ENCODE measurements at places on chromosomes 6 and 20.

GRCh38 chr20:40506537-40506939, 182.5 kb downstream of the MAFB start:
- no peak for DNase-seq

DNA sequence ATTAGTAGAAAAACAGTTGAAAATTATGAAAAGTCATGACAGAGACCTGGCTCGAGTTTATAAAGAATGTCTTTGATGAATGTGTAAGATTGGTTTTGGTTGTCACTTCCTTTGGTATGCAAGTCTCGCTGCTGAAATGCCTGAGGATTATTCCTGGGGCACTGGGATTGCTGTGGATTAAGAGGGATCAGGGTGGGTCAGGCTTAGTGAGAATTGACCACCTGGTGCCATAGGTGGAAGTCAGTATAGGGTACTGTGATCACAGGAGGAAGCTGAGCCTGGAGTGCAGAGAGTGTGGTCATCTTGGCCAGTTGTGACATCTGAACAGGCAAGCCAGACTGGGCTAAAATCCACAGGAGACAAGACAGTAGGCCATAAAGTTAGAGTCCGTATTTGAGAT, 34.9 kb downstream of the CEP43 start:
- peak; percentile 49 for DNase-seq

DNA sequence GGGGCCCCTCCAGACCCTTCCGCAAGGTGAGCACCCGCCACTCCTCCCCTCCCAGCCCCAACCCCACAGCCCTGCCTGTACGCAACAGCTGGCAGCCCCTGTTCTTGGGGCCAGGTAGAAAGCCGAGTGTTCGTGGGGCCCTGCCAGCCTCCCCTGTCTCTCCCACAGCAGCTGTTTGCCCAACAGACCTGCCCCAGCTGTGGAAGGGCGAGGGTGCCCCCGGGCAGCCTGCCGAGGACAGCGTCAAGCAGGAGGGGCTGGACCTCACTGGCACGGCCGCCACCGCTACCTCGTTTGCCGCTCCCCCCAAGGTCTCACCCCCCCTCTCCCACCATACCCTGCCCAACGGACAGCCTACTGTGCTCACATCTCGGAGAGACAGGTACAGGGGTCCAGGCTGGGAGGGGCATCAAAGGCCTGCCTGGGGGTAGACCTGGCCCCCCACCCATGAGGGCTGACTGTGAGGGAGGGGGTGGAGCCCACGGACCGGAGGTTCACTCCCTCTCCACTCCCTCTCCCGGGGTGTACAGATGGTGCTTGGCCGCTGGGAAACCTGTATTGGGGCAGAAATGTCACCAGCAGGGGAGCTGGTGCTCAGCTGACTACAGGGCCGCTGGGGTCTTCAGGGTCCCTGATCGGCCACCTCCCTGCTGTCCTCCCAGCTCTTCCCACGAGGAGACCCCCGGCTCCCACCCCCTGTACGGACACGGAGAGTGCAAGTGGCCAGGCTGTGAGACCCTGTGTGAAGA, 41.1 kb downstream of the FOXP4 start:
- DNase-seq = no peak

DNA sequence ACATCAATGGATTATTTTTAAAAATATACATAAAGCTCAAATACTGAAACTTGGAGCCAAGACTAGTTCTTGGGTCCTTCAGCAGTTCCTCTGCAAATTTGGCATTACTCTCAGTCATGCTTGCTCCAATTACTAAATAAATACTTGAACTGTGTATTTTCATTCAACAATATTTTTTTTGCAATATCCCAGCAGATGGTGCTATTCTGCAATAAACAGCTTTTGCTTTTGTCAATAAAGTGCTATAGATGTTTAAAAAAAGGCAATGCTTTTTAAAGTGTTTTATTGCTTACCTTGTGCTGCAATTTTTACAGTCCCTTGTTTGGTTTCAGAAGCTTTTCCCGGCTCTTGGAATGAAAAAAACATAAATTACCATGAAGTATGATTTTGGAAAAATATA, 243.4 kb downstream of the TRDN start:
- DNase-seq = no peak

DNA sequence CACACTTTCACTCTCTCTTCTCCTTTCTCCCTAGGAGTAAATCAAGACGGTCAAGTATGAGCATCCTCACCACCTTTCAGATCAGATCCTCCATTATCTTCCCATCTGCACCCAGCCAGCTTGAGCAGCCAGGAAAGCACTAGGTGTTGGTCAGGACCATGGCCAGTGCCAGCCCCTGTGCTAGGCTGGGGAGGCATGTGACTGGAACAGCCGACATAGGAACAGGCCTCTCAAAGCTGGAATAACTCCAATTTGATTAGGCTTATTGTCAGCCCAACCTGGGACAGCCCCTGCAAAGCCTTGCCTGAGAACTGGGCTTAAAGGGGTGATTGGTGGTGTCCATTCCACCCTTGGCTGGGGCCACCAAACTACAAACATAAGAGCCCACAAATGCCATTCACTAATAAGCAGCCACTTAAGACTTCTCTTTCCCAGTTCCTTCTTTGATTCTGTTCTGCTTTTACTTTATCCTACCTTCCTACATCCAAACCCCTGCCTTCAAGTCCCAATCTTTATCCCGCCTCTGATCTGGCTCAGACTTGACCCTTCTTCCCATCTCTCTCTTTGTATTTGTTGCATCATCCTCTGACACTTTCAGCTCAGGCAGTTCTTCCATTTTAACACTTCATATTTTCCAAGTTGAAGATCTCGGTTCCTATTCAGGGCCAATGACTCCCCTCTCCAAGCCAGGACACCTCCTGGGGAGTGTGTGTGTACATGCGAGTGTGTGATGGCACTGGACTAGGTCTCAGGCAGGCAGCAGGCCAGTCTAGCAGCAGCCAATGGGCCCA, 4.5 kb upstream of the TREM2 start:
- peak; percentile 11 for DNase-seq

GRCh38 chr6:164114651-164115050, 700.1 kb downstream of the QKI start:
- DNase-seq = no peak

- no peak for DNase-seq
These were observed 298.6 kb downstream of the C6orf118 start for GRCh38 chr6:165010556-165011535.

GRCh38 chr20:54079652-54080051, 9.3 kb upstream of the BCAS1 start:
- no peak for DNase-seq

DNA sequence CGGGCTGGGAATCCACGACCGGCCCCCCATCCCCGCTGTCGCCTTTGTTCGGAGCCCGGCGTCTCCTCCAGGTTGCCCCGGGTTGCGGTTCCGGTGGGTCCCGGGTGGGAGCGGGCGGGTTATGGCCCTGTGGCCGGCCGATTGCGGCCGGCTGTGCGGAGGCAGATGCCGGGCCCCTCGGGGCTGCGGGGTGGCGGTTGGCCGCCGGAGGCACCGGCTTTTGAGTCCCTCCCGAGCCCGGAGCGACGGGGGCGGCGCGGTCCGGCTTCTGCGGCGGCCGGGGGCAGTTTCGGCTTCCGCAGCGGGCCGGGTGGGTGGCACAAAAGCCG, 431 bp downstream of the LOC128125822 start:
- DNase-seq = peak; percentile 50

DNA sequence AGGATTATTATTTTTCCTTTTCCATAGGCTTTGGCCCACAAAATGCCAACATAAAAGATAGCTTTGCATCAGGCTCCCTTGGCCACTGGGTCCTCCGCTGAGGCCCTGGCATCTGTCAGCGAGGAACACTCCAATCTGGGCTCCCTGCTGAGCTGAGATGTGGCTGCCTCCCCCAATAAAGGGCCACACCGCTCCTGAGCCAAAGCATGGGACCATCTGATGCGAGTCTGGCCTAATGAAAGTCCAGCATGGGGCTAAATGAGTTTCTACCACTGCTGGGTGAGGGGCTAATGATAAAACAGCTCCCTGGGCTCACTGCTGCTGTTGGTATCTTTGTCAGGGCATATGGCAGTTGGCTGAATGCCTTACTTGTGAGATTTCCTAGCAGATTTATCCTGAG, 817.5 kb upstream of the SLC35B3 start:
- DNase-seq = no peak

GRCh38 chr20:51221791-51222408, 199.0 kb upstream of the KCNG1 start:
- DNase-seq = no peak

DNA sequence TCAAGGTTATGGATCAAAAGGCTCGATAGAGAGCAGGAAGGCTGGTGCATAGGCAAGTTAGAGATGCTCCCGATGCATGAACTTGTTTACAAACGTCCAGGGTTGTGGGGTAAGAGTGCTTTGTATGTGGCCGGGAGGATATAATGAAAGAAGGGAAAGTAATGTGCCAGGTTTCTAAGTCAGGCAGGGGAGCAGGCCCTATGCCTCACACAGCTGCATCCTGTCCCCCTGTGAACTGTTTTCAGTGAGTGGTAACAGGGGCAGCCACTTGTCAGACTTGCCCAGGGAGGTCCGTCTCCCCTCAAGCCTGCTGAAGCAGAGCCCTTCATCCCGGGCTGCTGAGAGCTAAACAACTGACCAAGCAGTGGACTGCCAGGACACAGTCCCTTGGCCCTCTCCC, 19.4 kb downstream of the KCNK5 start:
- DNase-seq = no peak

GRCh38 chr20:48953653-48954052, 32.1 kb downstream of the ARFGEF2 start:
- no peak for DNase-seq

- no peak for DNase-seq
These were observed 35.3 kb downstream of the FKBP1C start for GRCh38 chr6:63246581-63246980.

DNA sequence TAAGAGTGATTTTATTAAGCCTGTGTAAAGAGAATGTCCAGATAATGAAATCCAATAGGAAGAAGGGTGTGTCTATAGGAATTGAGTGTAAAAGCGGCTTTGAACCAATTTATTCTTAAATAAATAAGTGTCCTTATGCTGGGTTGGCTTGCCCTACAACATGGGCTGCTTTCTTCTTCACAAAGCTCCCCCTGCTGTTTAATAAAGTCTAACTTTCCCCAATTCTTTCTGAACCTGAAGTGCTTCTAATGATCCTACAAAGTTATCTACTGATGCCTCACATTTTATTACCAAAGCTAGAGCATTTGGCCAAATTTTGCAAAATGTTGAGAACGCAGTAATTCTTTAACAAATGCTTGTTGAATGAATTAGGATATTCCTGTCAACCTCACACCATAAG, 36.3 kb upstream of the SIRT5 start:
- DNase-seq = peak; percentile 70

- no peak for DNase-seq
These were observed 129.8 kb downstream of the PREX1 start for GRCh38 chr20:48697845-48698491.

- no peak for DNase-seq
These were observed 310.3 kb downstream of the EYA4 start for GRCh38 chr6:133551436-133551835.

DNA sequence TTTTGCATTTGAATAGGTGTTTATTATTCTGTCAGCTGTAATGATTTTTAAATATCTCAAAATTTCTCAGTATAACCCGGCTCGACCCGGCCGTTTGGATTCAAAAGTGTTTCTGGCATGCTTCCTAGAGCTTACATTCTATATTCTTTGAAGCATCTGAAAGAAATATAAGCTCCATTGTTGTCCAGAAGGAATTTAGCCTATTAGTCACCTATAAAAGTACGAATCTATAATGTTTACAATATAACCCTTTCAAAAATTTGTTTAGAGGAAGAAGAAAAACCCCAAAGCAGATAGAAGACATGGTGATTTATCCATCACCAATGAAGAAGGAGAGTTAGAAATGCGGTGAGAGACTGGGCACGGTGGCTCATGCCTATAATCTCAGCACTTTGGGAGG, 22.3 kb upstream of the HECA start:
- DNase-seq = no peak

DNA sequence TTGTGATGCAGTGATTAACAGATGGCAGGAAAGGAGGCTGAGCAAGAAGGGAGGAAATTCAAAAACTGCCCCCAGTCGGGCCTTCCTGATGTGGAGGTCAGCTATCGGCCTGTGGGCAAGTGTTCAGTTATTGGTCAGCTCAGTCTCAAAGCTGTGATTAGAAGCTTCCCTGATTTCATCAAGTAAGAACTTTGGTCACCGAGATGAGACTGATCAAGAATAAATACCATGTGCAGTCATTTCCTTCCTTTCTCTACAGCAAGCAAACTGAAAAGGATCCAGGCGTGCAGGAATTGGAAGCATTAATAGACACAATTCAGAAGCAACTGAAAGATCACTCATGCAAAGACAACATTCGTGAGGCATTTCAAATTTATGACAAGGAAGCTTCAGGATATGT, 69.7 kb downstream of the EFHC1 start:
- DNase-seq = no peak

DNA sequence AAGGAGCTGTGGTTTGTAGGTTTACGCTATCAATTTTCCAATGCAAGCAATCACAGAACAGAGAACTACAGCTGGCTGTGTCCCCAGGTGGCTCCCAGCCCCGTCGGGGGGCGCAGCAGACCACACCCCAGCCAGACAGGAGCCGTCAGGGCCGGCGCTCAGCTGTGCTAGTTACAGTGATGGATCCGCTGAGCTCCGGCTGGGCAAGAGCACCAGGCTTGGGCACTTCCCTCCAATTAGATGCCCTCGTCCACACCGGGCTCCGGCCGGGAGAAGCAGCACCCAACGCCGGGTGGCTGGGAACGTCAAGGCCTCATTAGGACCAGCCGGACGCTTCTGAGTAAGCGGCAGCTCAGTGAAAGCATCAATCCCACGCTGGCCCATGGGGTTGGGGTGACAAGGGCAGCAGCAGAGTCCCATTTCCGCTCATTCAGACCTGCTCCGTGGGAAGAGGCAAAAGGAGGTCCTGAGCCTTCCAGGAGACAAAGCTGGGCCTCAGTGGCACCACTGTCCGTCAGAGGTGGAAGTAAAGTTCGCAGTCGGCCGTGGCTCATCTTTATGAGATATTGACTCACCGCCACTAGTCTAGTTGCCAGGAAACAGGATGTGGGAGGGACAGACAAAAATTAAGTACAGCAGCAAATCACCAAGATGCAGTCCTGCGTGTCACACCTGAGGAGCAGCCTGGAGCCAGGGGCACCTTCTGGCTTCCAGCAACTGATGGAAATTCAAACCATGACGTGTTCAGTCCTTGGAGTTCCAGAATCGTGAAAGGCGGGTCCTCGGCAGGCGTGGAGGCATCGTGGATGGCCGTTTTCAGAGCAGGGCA, 164.1 kb downstream of the TAF4 start:
- DNase-seq = no peak

- DNase-seq = no peak
These were observed 13.5 kb downstream of the STK35 start for GRCh38 chr20:2114990-2115681.

- no peak for DNase-seq
These were observed 36.8 kb downstream of the C6orf118 start for GRCh38 chr6:165272585-165272984.

DNA sequence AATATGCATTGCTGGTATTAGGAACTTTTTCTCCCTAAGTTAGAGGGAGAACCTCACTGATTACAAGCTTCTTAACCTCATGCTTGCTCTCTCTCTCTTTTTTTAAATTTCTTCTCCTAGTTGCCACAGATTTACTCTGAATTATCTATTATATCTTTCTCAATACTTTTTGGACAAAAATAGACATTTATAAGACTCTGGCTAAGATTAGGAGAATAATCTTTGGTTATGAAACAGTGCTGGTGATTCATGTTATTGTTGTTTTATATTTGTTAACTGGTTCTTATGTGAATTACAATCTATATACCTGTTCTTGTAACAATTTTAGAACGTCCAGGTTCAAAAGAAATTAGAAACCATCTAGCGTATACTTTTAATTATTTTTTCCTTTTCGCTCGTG, 187.8 kb downstream of the OGFRL1 start:
- no peak for DNase-seq

- DNase-seq = peak; percentile 30
These were observed 429.7 kb upstream of the RUNX2 start for GRCh38 chr6:44898296-44898930.

Measured in D341Med (cell line).